Renal cortex interstitium (tissue), 15 donors: ENCODE measurements at places on chromosomes 2 and 18. TPM values are rescaled to one million over a fixed set of nuclear protein-coding genes. Genes with fewer than 3 reads are reported as not detected.

The GPC1 gene
- polyA plus RNA-seq = 45.1 TPM

The DOK6 gene
- polyA plus RNA-seq = 21.7 TPM

The TMEM247 gene
- polyA plus RNA-seq = not detected

DNA sequence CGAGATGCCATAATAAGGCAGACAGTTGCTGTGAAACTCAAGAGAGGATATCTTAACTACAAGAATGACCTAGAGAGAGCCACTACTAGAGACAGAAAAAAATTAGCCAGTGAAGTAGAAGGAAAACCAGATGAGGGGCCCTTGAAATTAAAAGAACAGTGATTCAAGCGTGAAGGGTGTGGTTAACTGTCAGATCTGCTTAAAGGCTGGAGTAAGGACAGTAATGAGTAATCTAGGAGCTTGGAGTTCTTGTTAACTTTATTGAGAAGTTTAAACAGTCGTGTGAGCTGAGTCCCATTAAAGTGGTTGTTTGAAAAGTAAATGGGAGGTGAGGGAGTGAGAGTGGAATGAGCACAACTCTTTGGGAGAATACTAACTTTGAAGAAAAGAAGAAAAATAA is 21.3 kb downstream of the PIGN start:
- no peak for DNase-seq

DNA sequence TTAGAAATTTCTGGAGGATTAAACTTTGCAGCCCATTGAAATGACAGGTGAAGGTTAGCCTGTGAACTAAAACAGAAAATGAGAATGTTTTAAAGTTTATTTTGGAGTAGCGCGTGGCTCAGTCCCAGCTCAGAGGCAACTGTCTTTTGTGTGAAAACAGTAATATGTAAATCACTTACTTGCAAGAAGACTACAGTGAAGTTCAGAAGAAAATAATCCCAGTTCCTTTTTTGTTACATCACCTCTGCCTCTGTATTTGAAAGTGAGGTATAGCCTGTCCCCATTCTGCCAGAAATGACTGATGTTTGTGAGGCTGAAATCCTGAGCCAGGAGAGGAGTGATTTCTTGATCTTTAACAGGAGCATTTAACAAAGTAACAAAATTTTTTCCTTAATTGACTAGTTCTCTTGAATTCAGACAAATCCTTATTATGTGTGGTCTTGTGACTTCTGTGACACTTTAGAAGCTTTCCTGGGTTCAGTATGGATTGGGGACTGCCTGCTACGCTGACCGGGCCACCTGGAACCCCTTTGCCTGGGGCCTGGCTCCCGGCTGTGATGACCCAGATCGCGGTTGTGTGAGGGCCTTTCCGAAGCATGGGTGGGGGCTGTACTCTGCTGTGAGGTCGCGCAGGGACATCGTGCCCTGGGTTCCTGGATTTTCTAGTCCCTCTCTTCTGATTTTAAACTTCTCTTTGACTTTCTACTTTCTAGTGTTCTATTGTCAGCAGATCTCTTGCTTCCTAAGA is 24.3 kb downstream of the TRAPPC12 start:
- DNase-seq = no peak
